ENCODE measurements at places on chromosomes 13 and 19.
A peak's percentile ranks its signal among the peaks of the same experiment; 100 is the strongest.

GRCh38 chr19:17052439-17052838 lies 22.8 kb downstream of the HAUS8 start:
- DNase-seq = peak; percentile 39

- DNase-seq = no peak
Measured at GRCh38 chr19:35904311-35905068, 2.2 kb downstream of the HCST start.

DNA sequence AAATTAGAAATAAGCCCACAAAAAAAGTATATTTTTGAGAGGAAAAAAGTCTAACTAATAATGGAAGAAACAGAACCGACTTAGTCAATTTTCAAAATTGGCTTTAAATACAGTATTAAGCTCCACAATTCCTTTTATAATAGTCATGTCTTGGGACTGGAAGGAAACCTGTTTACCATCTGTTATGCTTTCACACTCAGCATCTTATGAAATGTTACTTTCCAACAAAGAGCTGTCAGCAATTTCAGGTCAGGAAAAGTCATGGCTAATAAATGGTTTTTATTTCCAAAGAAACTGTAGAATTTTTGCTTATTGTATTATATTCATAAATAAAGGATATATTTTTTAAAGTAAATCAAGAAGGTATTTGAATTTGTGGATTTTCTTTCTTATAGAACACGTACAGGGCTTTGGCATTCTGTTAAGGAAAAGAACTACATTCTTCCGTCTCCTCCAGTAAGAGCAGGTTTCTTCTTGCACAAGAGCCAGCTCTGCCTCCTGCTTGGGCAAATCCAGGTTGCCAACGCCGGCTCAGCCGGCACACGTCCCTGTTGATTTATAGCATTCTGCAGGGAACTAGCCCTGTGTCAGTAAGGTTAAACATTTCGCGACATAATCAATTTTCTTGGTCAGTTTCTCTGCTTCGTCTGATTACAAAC lies 52.9 kb upstream of the GPR12 start:
- no peak for DNase-seq

GRCh38 chr13:24288870-24289269 lies 20.5 kb upstream of the C1QTNF9 start:
- DNase-seq = no peak

GRCh38 chr19:53606031-53606430 lies 25.8 kb upstream of the DPRX start:
- DNase-seq = no peak

- DNase-seq = peak; percentile 47
Measured at GRCh38 chr13:101401196-101401595, 15.1 kb downstream of the NALCN start.

- DNase-seq = peak; percentile 79
Measured at GRCh38 chr19:2060884-2061494, 9.9 kb upstream of the MKNK2 start.

GRCh38 chr13:67971291-67971690 lies 741.2 kb upstream of the PCDH9 start:
- no peak for DNase-seq

DNA sequence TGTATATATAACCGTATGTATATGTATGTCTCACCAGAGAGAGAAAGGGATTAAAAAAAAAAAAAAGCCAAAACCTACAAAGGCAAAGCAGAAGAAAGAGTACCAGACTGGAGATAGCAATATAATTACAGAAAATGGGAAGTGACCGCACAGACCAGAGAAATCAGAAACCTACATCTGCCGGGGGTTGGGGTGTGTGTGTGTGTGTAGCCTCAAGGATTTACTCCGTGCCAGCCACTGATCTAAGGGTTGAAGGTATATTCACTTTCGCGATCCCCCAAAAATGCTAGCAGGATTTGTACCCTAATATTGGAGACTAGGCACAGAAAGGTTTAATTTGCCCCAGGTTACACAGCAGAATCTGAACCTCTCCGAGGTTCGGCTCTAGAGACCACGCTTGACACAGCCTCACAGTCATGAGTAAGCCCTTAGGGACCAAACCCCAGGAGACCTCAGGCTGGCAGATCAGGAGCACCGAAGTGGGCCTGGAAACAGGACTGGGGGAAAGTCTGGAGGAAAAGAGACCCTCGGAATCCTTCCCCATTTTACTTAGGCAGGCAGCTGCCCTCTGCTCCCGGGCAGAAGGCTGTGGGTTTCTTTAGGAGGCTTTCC lies 14.8 kb downstream of the ARL11 start:
- DNase-seq = no peak

DNA sequence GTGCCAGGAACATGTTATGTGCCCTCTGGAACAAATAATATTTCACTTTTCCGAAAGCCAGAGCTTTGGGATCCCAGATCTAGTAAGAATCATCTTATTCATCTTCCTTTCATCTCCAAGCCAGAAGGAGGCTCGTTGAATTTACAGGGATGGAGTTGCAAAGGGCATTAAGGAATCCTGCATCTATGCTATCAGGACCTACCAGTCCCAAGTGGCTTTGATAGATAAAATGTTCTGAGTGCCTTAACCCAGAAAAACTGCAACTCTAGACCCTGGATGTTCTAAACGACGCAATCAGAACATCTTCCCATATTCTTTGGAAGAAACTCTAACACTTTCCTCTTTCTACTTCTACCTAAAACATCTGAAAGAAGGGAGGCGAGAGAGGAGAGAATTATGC lies 9.2 kb upstream of the EDDM13 start:
- no peak for DNase-seq

GRCh38 chr19:11061952-11062351 lies 27.3 kb upstream of the LDLR start:
- DNase-seq = no peak

DNA sequence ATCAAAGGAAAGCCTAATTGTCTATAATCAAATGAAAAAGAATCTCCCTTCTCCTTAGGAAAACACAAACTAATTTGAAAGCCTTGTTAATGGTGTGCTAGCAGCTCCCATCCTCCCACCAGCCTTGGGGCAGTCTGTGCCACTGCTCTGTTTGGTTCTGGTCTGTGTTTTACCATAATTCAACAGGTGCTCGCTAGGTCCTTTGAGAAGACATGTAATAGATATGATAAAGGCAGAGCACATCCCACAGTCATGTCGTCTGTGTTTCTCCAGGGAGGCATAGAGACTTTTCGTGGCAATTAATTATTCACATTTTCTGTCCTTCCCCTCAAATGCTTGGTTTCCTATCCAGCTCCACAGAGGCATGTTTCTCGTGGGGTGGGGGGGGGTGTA lies 23.8 kb downstream of the FAM124A start:
- DNase-seq = no peak

GRCh38 chr19:35909684-35910035 lies 1.6 kb upstream of the TYROBP start:
- DNase-seq = no peak

DNA sequence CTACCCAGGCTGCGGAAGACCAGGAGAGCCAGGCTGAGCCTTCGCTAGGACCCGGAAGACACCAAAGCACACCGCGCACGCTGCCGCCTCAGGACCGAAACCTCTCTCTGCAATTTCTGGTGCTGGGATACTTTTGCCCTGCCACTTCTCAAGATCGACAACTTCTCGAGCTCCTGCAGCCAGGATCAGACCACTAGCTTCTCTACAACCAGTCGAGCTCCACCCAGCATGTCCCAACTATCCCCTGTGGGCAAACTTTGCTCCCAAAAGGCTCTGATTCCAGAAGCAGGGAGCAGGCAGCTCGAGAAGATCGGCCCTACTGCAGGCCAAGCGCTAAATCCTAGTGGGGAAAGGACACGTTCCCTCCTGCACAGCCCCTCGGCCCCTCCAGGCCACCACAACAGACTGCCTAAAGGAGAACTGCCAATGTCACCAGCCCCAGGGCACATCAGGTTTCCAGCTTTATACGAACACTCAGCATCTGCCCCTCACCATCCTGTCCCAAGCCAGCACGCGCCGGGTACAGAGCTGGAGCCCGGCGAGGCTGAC lies 979 bp downstream of the AKAP8 start:
- DNase-seq = peak; percentile 55

GRCh38 chr19:12833738-12834565 lies 427 bp downstream of the RTBDN start:
- DNase-seq = no peak

GRCh38 chr13:20713014-20713376 lies 9.5 kb downstream of the IL17D start:
- DNase-seq = no peak

- peak; percentile 93 for DNase-seq
Measured at GRCh38 chr19:49614096-49614833, 23.3 kb downstream of the PRR12 start.

DNA sequence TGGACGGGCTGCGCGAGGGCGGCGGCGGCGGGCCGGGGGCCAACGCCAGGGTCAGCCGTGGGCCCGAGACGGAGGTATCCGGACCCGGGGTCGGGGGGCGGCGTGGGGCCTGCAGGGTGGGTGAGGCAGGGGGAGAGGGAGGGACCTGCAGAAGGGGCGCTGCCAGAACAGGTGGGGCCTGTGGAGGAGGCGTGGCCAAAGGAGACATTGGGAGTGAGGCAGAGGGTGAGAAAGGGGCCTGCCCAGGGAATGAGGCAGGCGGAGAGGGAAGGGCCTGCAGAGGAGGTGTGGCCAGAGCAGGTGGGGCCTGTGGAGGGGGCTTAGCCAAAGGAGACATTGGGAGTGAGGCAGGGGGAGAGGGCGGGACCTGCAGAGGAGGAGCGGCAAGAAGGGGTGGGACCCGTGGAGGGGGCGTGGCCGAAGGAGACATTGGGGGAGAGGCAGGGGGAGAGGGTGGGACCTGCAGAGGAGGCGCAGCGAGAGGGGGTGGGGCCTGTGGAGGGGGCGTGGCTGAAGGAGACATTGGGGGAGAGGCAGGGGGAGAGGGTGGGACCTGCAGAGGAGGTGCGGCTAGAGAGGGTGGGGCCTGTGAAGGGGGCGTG lies 4.2 kb downstream of the PRR36 start:
- peak; percentile 58 for DNase-seq

- no peak for DNase-seq
Measured at GRCh38 chr19:31910224-31910623, 435.2 kb upstream of the ZNF507 start.

GRCh38 chr19:49212016-49212701 lies 54.6 kb downstream of the TRPM4 start:
- no peak for DNase-seq

GRCh38 chr19:39506944-39507714 lies 7.8 kb upstream of the SELENOV start:
- DNase-seq = peak; percentile 68

DNA sequence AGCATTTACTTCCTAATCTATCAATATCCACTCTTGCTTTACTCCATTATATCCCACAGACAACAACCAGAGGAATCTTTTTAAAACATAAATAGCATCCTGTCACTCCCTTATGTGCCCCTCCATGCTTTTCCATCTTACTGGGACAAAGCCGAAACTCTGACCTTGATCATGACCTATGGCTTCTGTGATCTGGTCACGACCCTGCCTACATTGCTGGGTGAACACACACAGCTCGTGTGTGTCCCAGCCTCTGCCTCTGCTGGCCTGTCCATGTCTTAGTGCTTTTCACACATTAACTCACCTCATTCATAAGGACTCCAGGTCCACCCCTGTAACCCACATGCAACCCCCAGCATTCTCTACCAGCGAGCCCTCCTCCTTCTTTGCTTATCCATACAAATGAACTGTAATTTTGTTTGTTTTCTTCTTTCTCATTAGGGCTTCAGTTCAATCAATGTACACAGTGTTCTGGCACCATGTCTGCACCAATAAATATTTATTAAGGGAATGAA lies 95.9 kb upstream of the RAP2A start:
- no peak for DNase-seq

DNA sequence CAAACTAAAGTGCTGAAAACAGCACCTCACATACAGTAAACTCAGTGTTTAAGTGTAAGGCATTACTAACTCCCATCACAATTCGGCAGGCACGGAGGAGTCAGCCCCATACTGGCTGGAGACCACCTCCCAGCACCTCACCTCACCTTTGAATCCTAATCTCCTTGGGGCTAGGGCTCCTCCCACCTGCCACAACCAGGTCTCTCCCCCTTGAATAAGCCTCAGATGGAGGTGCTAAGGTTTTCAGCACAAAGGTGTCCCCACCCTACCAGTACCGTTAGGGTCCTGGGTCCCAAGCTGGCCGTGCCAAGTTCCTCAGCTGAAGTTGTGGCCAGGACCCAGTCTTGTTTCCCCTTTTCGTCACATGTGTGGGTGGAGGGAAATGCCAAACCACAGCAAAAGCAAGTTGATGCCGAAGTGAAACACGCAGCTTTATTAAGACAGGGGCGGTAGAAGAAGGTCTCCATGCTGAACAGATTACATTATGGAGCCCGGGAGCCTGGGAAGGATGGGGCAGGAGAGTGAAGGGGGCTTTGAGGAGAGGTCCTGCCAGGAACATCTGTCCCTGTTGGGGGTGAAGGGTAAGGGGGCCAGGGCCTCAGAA lies at the start of gene IGFLR1:
IGFLR1 (minus strand) TSS at position 332 of the 604 bp plus-strand sequence. CDS start 1,272 bp downstream, outside the sequence.
- DNase-seq = no peak

DNA sequence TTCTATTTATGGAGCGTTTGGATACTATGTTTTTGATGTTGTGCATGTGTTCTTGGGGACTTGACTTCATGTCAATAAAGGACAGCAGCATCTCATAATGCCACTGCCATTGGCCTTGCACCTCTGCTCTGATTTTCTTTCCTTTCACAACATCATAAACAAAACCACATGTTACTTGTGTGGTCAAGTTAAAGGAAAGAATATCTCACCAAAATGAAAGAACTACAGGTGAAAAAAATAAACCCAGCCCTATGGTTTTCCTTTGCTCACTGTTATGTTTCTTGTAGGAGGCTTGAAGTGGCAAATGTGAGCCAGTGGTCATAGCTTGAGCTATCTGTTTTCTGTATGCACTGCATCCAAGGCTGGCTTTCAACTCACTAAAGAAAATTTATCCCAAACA lies 240.4 kb downstream of the KCNRG start:
- DNase-seq = peak; percentile 34

DNA sequence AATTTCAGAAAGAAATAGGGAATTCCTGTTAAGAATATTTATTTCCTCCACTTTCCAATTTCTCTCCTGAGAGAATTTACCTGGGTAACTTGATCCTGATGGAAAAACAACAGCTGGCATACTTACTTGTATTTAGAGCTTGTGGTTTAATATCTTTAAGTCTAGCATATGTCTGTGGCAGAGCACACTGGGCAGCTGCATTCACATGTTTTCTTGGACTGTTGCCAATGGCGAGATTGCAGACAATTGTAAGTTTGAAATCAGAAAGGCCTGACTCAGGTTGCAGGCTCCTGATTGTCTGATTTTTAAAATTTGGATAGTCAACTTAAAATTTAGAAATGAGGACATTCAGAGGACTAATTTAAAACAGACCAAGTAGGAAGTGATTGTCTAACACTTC lies 66.9 kb downstream of the NHLRC3 start:
- DNase-seq = peak; percentile 10

GRCh38 chr13:114140131-114140905 lies 7.9 kb upstream of the RASA3 start:
- DNase-seq = no peak

GRCh38 chr13:66915596-66916185 lies 314.4 kb downstream of the PCDH9 start:
- no peak for DNase-seq

- no peak for DNase-seq
Measured at GRCh38 chr13:68232351-68233130, 1002.4 kb upstream of the PCDH9 start.

- no peak for DNase-seq
Measured at GRCh38 chr13:41610404-41610803, 153.1 kb downstream of the RGCC start.

Measured in RPMI7951 (cell line).